ENCODE measurements at places on chromosomes 6 and 20.

- H3K36me3 ChIP-seq: peaks cover 9% of the 10 kb centered on the region
- DNase-seq: no peak
- H3K4me1 ChIP-seq: peaks cover 26% of the 10 kb centered on the region
- peaks cover 42% of the 10 kb centered on the region for H3K27me3 ChIP-seq
- no peak overlapping the region for H3K27ac ChIP-seq
Measured at GRCh38 chr6:10837622-10837994, 731 bp downstream of the MAK start.

GRCh38 chr6:37033819-37034795, 28.7 kb downstream of the FGD2 start:
- H3K4me1 ChIP-seq: peaks cover 3% of the 10 kb centered on the region
- DNase-seq: no peak
- H3K4me3 ChIP-seq: no peak overlapping the region
- H3K27ac ChIP-seq: no peak overlapping the region
- no peaks in the 10 kb centered on the region for H3K36me3 ChIP-seq
- no peaks in the 10 kb centered on the region for H3K27me3 ChIP-seq

DNA sequence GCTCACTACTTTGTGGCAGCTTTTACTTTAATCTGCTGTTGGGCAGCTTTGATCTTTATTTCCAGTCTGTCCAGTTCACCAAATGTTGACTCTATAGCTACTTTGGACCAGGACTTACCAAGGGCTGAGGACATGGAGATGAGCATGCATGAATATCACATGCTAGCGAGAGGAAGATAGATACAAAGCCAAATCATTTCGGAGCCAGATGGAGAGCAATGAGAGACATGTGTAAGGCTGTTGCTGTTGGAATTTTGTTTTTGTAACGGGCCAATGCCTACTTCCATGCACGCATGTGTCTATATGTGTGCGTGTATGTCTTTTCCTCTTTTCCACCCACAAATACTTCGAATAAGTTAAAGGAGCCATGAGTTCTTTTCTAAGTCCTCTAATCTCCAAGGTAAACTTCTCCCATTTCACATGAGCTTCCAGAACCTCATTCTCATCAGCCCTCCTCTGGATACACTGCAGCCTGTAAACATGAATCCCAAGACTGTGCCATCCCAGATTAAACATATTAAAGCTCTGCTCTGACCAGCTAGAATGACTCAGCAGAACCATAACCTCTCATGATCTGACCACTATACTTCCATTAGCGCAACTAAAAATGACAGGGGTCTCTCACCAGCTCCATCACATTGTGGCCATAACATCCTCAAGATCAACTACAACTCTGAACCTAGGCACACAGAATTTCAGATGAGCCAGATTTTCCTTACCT, 160.7 kb downstream of the LRFN2 start:
- H3K4me1 ChIP-seq: no peaks in the 10 kb centered on the region
- DNase-seq: no peak
- H3K4me3 ChIP-seq: no peak overlapping the region

GRCh38 chr6:16602035-16602434, 159.2 kb downstream of the ATXN1 start:
- no peak overlapping the region for H3K27ac ChIP-seq
- no peaks in the 10 kb centered on the region for H3K36me3 ChIP-seq
- no peaks in the 10 kb centered on the region for H3K27me3 ChIP-seq
- DNase-seq: no peak
- H3K4me3 ChIP-seq: no peak overlapping the region

DNA sequence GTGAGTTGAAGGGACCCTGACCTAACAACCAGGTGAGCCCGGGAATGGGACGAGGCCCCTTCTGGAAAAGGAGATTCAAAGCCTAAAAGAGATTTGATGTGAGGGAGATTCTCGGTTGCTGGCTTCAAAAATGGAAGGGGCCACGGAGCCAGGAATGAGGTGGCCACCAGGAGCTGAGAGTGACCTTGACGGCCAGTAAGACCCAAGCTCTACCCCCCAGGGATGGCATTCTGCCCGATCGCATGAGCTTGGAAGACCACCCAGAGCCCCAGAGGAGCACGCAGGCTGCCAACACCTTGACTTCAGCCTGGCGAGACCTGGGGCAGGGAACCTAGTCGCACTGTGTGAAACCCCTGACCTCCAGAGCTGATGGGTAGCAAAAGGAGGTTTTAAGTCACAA, 163.9 kb downstream of the BMP7 start:
- peaks cover 3% of the 10 kb centered on the region for H3K27me3 ChIP-seq
- no peaks in the 10 kb centered on the region for H3K36me3 ChIP-seq
- no peak for DNase-seq
- no peak overlapping the region for H3K27ac ChIP-seq
- no peaks in the 10 kb centered on the region for H3K4me1 ChIP-seq

DNA sequence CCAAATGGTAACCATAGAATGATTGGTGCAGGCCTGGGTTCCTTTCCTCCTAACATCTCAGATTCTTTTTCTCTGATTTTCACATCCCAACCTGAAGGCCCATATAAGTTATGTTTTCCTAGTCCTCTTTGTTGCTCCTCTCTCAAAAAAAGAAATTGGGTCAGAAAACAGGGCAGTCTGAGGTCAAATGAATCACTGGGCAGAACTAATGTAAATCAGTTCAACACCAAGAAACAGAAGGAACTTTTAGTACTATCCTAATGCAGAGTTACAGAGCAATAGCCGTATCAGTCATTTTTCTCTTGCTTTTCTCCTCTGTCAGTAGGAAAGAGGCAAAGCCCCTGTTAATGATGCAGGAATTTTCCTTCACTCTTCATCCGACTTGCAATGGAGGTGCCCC, 11.0 kb upstream of the TPD52L1 start:
- H3K27me3 ChIP-seq: no peaks in the 10 kb centered on the region
- H3K36me3 ChIP-seq: no peaks in the 10 kb centered on the region
- no peak overlapping the region for H3K27ac ChIP-seq
- no peak overlapping the region for H3K4me3 ChIP-seq
- no peaks in the 10 kb centered on the region for H3K4me1 ChIP-seq

- H3K36me3 ChIP-seq: no peaks in the 10 kb centered on the region
- no peak overlapping the region for H3K4me3 ChIP-seq
- no peaks in the 10 kb centered on the region for H3K4me1 ChIP-seq
- H3K27ac ChIP-seq: no peak overlapping the region
Measured at GRCh38 chr6:77010931-77011542, 452.3 kb downstream of the HTR1B start.

- no peak for DNase-seq
- H3K27ac ChIP-seq: no peak overlapping the region
- peak overlapping the region; percentile 92 for H3K4me3 ChIP-seq
- no peaks in the 10 kb centered on the region for H3K36me3 ChIP-seq
- H3K27me3 ChIP-seq: no peaks in the 10 kb centered on the region
- H3K4me1 ChIP-seq: peaks cover 50% of the 10 kb centered on the region
Measured at GRCh38 chr20:46087161-46087560, 2.6 kb downstream of the NCOA5 start.

GRCh38 chr6:169277619-169278018, 24.0 kb upstream of the THBS2 start:
- H3K36me3 ChIP-seq: no peaks in the 10 kb centered on the region
- no peak overlapping the region for H3K27ac ChIP-seq
- DNase-seq: no peak
- no peaks in the 10 kb centered on the region for H3K27me3 ChIP-seq
- H3K4me3 ChIP-seq: no peak overlapping the region
- no peaks in the 10 kb centered on the region for H3K4me1 ChIP-seq

DNA sequence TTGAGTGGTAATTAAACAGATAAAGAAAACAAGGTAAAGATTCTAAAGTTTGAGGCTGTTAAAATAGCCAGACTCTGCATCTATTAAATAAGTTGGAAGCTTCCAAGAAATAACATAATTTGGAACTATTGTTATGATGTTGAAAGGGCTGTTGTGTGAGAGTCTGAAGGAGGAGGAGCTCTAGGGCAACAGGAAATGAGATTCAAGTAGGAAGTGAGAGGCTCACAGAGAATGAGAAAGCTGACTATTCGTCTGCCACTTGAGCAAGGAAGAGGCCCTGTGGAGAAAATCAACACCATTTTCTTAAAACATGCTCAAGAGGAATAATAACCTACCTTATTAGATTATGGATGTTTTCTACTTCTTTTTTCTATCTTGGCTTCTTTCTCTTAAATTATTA, 185.2 kb downstream of the SLC24A3 start:
- H3K27me3 ChIP-seq: peaks cover 2% of the 10 kb centered on the region
- DNase-seq: no peak
- H3K4me1 ChIP-seq: no peaks in the 10 kb centered on the region
- peaks cover 10% of the 10 kb centered on the region for H3K36me3 ChIP-seq
- H3K4me3 ChIP-seq: no peak overlapping the region

DNA sequence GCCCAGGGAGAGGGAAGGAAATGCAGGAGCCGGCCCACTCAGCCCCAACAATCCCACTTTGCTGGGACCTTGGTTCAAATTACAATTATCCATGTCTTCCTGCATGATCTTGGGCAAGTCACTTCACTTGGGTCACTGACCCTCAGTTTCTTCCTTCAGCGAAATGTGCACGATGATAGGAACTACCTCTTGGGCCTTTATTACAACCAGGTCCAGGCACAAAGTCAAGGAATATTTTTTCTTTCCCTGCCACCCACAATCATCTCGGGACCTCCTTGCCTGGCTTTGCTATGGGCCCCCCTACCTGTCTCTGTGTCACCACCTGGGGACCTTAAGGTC, 358 bp upstream of the PLTP start:
- H3K36me3 ChIP-seq: peaks cover 6% of the 10 kb centered on the region
- peaks cover 20% of the 10 kb centered on the region for H3K4me1 ChIP-seq
- no peak for DNase-seq
- peak overlapping the region; percentile 5 for H3K27ac ChIP-seq
- peaks cover 3% of the 10 kb centered on the region for H3K27me3 ChIP-seq

GRCh38 chr6:68779366-68779765, 144.3 kb downstream of the ADGRB3 start:
- H3K27me3 ChIP-seq: no peaks in the 10 kb centered on the region
- H3K36me3 ChIP-seq: peaks cover 6% of the 10 kb centered on the region
- no peak overlapping the region for H3K4me3 ChIP-seq
- peaks cover 17% of the 10 kb centered on the region for H3K4me1 ChIP-seq
- peak overlapping the region; percentile 3 for H3K27ac ChIP-seq

DNA sequence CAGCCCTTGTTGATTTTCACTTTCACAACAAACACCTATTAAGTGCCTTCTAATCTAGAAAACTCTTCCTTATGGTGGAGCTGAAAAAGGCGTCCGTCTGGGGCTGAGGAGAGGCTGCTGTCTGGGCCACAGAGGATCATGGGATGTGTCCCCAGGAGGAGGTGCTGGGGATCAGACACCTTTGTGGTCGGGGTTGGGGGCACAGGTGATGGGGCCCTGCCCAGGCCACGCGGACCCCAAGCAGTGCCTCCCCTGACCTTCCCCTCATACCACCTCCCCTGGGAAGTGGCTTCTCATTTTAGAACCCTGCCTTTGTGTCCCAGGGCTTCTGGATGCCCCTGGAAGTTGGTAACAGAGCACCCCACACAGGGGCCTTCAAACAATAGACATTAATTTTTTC, 41.1 kb downstream of the SUN5 start:
- no peak for DNase-seq
- no peaks in the 10 kb centered on the region for H3K36me3 ChIP-seq
